ENCODE measurements at places on chromosomes 4 and X.

- DNase-seq, result no peak
These were observed 623.9 kb downstream of the CENPC start for GRCh38 chr4:66921433-66921832.

DNA sequence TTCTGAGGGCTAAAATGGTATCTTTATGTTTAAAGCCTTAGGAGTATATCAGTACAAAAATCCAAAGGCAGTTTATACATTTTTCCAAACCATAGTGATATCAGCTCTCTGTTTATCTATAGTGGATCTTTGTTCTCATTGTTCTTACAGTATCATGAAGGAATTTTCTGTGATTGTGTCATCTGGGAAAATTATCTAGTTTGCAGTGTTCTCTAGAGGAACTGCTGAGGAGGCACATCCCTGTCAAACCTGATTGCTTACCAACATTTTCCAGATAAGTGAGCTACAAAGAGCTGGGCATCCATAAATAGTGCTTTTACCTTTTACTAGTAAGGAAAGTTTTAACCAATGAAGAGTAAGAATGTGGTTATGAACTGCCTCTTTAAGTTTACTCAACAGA, 44.9 kb upstream of the SLC25A31 start:
- no peak for DNase-seq

GRCh38 chrX:39117101-39117500, 315.8 kb downstream of the MID1IP1 start:
- DNase-seq, result no peak

DNA sequence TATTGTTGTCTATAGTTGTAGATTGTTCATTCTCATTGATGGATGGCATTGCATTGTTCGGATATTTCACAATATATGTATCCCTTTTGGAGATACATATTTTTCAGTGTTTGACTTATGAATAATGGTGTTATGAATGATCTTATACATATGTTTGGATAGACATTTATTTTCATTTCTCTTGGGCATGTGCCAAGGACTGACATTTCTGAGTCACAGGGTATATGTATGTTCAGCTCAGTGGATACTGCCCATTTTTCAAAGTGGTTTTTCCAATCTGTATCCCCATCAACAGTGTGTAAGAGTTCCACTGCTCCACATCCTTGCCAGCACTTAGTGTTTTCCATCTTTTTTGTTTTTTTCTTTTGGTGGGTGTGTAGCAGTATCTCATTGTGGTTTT, 45.0 kb upstream of the RAB40AL start:
- no peak for DNase-seq

DNA sequence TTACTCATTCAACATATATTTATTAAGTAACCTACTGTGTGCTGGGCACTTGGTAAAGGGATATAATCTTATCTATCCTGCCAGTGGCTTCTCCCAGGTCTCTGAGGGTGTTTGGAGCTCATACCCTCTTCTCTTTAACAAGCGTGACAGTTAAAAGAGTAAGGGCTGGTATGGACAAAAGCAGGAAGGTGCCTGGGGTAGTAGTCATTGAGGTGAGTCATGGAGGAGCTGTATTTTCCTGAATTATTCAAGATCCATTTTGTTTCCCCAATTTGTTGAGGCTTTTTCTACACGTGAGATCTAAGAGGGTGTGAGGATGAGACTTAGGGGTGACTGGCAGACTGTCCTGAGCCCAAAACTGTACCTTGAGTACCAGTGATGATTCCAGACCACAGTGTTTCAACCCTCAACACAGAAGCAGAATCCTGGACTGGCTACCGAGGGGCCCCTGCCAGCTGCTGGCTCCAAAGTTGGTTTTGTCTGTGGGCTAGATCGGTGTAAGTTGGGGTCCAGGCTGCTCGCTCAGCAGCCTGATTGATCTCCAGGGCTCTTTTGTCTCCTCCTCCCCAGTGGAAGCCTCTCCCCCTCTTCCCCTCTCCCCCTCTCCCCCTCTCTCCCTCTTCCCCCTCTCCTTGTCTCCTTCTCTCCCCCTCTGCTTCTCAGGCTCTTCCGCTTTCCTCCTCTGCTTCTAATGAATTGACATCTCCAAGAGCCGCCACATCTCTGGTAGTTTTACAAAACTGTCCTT, at the start of gene DRP2:
Gene DRP2 (plus strand): TSS at position 671 of the 748 bp plus-strand sequence. CDS start 11,862 bp downstream, outside the sequence.
- DNase-seq, result no peak

DNA sequence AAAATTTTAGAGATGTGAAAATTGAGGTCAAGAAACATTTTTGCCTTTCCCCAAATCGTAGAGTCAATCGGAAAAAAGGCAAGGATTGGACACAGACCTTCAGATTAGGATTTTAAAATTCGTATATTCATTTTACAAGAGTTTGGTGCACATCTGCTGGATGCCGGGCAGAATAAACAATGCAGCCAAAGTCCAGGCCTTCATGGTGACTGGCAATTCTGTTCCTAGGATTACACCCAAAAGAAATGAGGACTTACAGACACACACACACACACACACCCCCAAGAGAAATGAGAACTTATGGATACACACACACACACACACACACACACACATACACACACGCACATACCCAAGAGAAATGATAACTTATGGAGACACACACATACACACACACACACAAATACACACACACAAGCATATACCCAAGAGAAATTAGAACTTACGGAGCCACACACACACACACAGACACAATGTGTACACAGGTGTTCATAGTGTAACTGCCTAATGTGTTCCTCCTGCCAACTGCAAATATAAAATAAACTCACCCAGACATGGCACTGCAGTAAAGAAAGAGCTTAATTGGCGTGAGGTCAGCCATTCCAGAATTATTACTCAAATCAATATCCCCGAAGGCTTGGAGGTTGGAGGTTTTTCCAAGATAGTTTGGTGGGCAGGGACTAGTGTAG, 165.7 kb upstream of the STS start:
- no peak for DNase-seq

GRCh38 chr4:183816077-183816476, 89.0 kb upstream of the STOX2 start:
- DNase-seq, result no peak

- DNase-seq, result no peak
These were observed 598.7 kb downstream of the EPHA5 start for GRCh38 chr4:65071564-65071963.

All from stimulated activated CD8-positive, alpha-beta memory T cell treated with anti-CD3 and anti-CD28 coated beads, Interleukin-4, amount 100 ng/mL, for 1 hour (primary cell).